ENCODE measurements at places on chromosomes 2 and 18. TPM values are rescaled to one million over a fixed set of nuclear protein-coding genes. Genes with fewer than 3 reads are reported as not detected.
A peak's percentile ranks its signal among the peaks of the same experiment; 100 is the strongest.

The MEIS1 gene
- 6.8 TPM for total RNA-seq

The RBKS gene
- total RNA-seq, result 8.6 TPM

The LHCGR gene
- 0.94 TPM for total RNA-seq

The SULT1C4 gene
- total RNA-seq, result 6.6 TPM

DNA sequence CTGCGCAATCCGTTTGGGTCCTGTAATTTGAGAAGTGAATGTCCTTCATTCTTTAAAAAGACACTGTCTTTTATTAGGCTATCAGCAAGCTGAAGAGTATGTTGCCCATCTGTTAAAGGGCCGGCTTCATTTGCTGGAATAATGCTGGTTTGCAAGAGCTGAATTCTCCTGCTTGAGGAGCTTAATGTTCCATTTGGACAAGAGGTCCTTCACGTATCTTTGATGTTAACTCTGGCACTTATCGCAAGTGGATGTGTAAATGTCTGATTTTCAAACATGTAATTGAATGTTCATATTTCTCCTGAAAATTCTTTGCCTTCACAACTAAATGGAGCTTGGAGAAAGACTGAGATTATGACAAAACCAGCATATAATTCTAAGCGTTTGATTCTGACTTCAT, 280.8 kb upstream of the NRP2 start:
- no peaks in the 10 kb centered on the region for H3K36me3 ChIP-seq
- H3K4me1 ChIP-seq, result no peaks in the 10 kb centered on the region
- no peaks in the 10 kb centered on the region for H3K27me3 ChIP-seq
- DNase-seq, result no peak

- H3K36me3 ChIP-seq, result no peaks in the 10 kb centered on the region
- no peak for DNase-seq
- no peak overlapping the region for H3K4me3 ChIP-seq
- no peaks in the 10 kb centered on the region for H3K4me1 ChIP-seq
Measured at GRCh38 chr2:205461169-205461568, 221.1 kb upstream of the NRP2 start.

- no peak for DNase-seq
- H3K36me3 ChIP-seq, result no peaks in the 10 kb centered on the region
- H3K27ac ChIP-seq, result no peak overlapping the region
- H3K4me1 ChIP-seq, result no peaks in the 10 kb centered on the region
- H3K4me3 ChIP-seq, result no peak overlapping the region
- H3K27me3 ChIP-seq, result no peaks in the 10 kb centered on the region
Measured at GRCh38 chr2:149050188-149050587, 11.7 kb downstream of the LYPD6B start.

DNA sequence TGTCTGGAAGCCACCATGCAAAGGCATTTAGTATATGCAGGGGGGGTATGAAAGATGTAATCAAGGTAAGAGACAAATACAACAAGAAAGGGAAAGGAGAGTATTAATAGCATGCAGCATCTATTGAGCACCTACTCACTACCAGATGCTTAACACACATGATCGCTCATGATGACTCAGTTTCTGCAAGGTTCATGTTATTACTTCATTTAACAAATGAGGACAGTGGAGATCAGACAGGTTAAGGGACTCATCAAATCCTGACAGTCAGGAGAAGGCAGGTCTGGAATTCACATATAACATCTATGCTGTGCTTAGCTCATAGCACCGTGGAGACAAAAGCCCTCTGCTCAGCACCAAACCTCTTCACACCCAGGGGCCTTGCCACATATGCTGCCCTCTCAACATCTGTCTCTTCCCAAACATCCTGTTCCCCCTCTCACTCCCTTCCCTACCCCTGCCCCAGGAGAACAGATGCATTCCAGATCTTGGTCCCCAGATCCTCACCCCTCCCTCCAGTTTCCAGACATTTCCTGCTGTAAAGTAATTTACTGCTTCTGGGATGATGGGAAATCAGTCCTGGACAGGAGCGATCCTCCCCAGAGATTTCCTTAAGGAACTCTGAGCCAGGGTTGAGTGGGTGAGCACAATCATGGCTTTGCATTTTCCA, 155.3 kb downstream of the ANTXR1 start:
- H3K27me3 ChIP-seq, result no peaks in the 10 kb centered on the region
- no peak for DNase-seq
- H3K4me1 ChIP-seq, result peaks cover 94% of the 10 kb centered on the region
- peak overlapping the region; percentile 72 for H3K27ac ChIP-seq

- H3K4me3 ChIP-seq, result peak overlapping the region; percentile 77
- peaks cover 19% of the 10 kb centered on the region for H3K4me1 ChIP-seq
- DNase-seq, result no peak
- no peaks in the 10 kb centered on the region for H3K27me3 ChIP-seq
Measured at GRCh38 chr2:238425979-238426567, 654 bp upstream of the ASB1 start.

DNA sequence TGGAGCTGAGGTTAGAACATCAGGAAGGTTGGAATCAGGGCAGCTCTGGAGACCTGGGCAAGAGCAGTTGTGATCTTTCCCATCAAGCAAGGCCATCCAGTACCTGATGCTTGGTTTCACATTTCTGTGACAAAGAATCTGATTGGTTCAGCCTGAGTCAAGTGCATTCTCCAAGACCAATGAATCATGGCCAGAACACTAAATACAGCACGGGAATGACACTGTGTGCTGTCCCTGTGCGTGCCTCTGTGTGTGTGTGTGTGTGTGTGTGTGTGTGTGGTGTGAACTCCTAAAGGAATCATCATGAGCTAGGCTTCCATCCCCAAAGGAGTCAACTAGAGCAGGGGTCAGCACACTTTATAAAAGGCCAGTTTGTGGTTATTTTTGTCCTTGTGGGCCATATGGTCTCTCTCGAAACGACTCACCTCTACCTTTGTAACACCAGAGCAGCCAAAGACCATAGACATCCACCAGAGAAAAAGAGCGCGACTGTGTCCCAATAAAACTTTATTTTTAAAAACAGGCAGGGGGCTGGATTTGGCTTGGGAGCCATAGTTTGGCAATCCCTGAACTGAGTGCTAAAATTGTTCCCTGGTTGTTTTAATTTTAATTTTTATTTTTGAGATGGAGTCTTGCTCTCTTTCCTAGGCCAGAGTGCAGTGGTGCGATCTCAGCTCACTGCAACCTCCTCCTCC, 99.7 kb downstream of the INHBB start:
- peak; percentile 80 for DNase-seq
- H3K27me3 ChIP-seq, result no peaks in the 10 kb centered on the region
- peaks cover 13% of the 10 kb centered on the region for H3K4me1 ChIP-seq
- H3K27ac ChIP-seq, result no peak overlapping the region
- H3K36me3 ChIP-seq, result no peaks in the 10 kb centered on the region

DNA sequence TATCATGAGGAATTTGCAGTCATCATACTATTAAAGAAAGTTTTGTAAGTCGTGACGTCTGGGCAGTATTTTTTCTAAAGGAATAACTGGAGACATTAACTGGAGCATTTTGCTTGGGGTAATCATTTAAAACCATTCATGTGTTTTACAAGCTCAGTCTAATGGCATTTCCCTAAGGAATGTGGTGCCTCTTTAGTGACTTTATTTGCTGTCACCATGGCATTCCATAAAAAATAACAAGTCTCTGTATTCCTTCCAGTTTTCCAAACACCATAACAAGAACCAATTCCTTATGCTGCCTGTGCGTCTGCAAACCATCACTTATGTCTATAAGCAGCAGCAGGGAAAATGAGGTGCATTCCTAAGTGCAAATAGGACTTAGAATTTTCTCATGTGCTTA, 82.8 kb downstream of the EPB41L3 start:
- no peak overlapping the region for H3K4me3 ChIP-seq
- no peaks in the 10 kb centered on the region for H3K36me3 ChIP-seq
- H3K4me1 ChIP-seq, result no peaks in the 10 kb centered on the region
- H3K27me3 ChIP-seq, result no peaks in the 10 kb centered on the region
- DNase-seq, result no peak
- no peak overlapping the region for H3K27ac ChIP-seq

- no peak for DNase-seq
- H3K27ac ChIP-seq, result no peak overlapping the region
- H3K4me1 ChIP-seq, result no peaks in the 10 kb centered on the region
- no peaks in the 10 kb centered on the region for H3K36me3 ChIP-seq
- no peaks in the 10 kb centered on the region for H3K27me3 ChIP-seq
Measured at GRCh38 chr2:239008004-239008403, 160.1 kb downstream of the TWIST2 start.

GRCh38 chr2:161570424-161571050, 53.7 kb upstream of the SLC4A10 start:
- no peaks in the 10 kb centered on the region for H3K36me3 ChIP-seq
- no peaks in the 10 kb centered on the region for H3K4me1 ChIP-seq
- H3K27me3 ChIP-seq, result no peaks in the 10 kb centered on the region
- no peak overlapping the region for H3K27ac ChIP-seq
- no peak overlapping the region for H3K4me3 ChIP-seq

DNA sequence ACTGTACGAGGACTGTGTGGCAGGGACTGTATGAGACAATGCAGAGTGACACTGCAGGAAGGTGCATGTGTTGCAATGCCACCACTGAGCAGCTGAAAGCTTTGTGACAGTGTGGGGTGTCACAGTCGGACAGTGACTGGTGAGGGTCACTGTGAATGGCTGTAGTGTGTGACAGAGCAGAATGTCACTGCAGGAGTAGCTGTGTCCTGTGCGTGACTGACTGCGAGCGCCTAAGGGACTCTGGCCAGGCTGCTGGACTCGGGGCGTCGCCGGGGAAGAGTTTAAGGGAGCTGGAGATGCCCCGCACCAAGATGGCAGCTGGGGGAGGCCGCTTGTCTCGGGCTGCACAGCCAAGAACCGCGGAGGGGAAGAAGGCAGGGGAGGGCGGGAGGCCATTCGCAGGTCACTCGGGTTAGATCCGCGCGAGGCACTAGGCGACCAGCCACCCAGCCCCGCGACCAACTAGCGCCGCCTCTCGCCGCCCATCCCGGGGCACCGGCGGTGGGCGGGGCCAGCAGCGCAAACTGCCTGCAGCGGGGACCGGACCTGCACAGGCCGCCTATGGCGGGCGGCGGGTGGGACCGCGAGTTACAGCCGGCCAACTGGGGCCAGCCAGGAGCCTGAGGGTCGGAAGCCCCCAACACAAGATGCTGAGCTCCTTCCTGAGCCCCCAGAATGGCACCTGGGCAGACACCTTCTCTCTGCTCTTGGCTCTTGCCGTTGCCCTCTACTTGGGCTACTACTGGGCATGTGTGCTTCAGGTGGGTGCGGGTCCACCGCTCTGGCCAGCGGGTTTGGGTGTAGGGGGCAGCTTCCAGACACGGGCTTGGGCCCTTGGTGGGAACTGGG, at the start of gene ABHD1:
Gene ABHD1 (plus strand): TSS at position 514 of the 849 bp plus-strand sequence. CDS start 134 bp downstream, at position 648.
- no peaks in the 10 kb centered on the region for H3K36me3 ChIP-seq
- peaks cover 16% of the 10 kb centered on the region for H3K4me1 ChIP-seq
- peak within 1 kb of the TSS; percentile 3 for H3K27ac ChIP-seq
- peak; percentile 65 for DNase-seq
- no peaks in the 10 kb centered on the region for H3K27me3 ChIP-seq

DNA sequence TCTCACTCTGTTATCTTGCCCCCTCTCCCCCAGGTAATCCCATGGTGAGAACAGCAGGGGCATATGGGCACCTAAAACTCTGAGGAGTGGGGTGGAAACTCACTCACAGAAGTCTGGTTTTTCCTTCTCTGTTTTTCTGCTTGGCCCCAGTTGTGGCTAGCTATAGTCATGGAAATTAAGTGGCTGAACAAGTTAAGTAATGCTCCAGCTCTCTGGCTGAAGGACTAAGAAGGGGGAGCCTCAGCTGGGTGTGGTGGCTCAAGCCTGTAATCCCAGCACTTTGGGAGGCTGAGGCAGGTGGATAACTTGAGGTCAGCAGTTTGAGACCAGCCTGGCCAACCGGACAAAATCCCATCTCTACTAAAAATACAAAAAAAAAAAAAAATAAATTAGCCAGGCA, 261.0 kb downstream of the TPGS2 start:
- H3K36me3 ChIP-seq, result no peaks in the 10 kb centered on the region
- no peak overlapping the region for H3K27ac ChIP-seq
- no peak overlapping the region for H3K4me3 ChIP-seq
- H3K4me1 ChIP-seq, result no peaks in the 10 kb centered on the region
- no peaks in the 10 kb centered on the region for H3K27me3 ChIP-seq
- DNase-seq, result no peak

GRCh38 chr2:240551811-240552210, 6.0 kb downstream of the ANKMY1 start:
- H3K27me3 ChIP-seq, result no peaks in the 10 kb centered on the region
- H3K4me3 ChIP-seq, result no peak overlapping the region
- H3K4me1 ChIP-seq, result peaks cover 14% of the 10 kb centered on the region
- peak overlapping the region; percentile 20 for H3K27ac ChIP-seq
- peak; percentile 30 for DNase-seq

- H3K4me1 ChIP-seq, result no peaks in the 10 kb centered on the region
- no peak overlapping the region for H3K4me3 ChIP-seq
- no peaks in the 10 kb centered on the region for H3K27me3 ChIP-seq
- H3K27ac ChIP-seq, result no peak overlapping the region
Measured at GRCh38 chr2:137187216-137187615, 421.9 kb downstream of the THSD7B start.

DNA sequence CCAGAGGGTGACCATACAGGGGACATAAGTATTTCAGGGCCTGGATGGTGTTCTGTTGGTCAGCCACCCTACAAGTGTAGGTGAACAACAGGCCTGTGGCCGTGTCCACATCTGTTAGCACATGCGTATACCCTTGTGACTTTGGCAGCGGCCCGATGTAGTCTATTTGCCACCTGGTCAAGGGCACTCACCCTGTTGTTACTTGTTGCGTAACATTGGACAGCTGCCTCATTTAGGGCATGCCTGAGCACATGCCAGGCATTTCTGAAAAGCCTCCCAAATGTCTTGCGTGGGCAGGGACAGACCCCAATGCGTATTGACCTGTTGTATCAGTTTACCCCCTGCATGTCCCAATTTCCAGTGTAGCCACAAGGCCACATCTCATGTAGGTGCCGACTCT, 235.0 kb downstream of the MBD5 start:
- H3K36me3 ChIP-seq, result no peaks in the 10 kb centered on the region
- H3K4me1 ChIP-seq, result no peaks in the 10 kb centered on the region
- no peak for DNase-seq
- H3K27ac ChIP-seq, result no peak overlapping the region
- no peak overlapping the region for H3K4me3 ChIP-seq
- no peaks in the 10 kb centered on the region for H3K27me3 ChIP-seq

GRCh38 chr2:69375494-69376353, 11.3 kb downstream of the GFPT1 start:
- no peak for DNase-seq
- peaks cover 14% of the 10 kb centered on the region for H3K36me3 ChIP-seq
- peaks cover 4% of the 10 kb centered on the region for H3K4me1 ChIP-seq
- no peaks in the 10 kb centered on the region for H3K27me3 ChIP-seq
- no peak overlapping the region for H3K27ac ChIP-seq
